ENCODE measurements at places on chromosomes 11 and 22.

- no peak for DNase-seq
Measured at GRCh38 chr11:72441752-72442207, 7.4 kb upstream of the CLPB start.

- no peak for DNase-seq
Measured at GRCh38 chr11:47186700-47187695, 764 bp upstream of the PACSIN3 start.

GRCh38 chr11:119907122-119907851 lies 178.3 kb upstream of the NECTIN1 start:
- DNase-seq = no peak

- peak; percentile 14 for DNase-seq
Measured at GRCh38 chr11:17991783-17992433, 20.9 kb downstream of the SERGEF start.

GRCh38 chr22:23305321-23305910 lies 125.1 kb downstream of the BCR start:
- DNase-seq = no peak

DNA sequence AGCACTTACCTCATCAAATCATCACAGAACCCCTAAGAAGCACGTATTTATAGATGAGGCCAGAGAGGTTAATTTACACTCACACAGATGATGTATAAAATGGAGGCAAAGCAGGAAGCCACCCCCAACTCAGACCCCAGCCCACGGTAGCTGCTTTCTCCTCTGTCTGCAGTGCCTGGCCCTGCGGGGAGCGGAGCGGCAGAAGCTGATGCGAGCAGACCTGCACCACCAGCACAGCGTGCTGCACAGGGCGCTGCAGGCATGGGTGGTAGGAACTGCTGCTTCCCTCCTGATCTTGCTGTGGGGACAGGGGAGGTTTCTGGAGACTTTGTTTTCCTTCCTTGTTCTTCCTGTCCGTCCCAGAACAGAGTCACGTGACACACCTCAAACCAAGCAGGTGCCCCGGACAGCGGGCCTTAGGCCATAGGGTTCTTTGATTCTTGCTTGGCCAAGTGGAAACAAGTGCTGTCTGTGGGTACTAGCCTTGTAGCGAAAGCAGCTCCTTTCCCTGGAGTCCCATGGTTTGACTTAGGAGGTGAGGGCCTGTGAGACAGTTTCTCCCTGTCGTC lies 57.8 kb downstream of the PISD start:
- DNase-seq = peak; percentile 6

- no peak for DNase-seq
Measured at GRCh38 chr11:106608677-106609076, 409.6 kb downstream of the GUCY1A2 start.

DNA sequence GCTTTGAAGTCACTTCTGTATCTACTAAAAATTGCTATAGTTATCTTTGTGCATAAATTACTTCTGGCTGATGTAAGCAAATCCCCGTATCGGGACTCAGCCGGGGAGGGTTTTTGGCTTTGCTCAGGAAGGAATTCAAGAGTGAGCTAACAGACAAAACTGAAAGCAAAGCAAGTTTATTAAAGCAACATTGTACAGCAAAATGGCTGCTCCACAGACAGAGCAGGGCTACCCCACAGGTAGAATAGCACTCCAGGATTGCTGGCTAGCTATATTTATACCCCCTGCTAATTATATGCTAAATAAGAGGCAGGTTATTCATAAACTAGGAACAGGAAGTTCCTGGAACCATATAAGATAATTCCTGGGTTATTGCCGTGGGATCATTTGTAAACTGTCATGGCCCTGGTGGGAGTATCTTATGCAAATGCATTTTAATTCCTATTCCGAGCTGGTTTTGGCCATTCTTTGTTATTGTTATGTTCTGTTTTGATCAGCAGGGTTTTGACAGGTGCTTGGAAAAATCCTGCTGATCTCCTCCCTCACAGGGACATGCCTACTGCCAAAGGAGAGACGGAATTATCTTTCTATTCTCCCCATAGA lies 15.2 kb downstream of the MIF start:
- no peak for DNase-seq

DNA sequence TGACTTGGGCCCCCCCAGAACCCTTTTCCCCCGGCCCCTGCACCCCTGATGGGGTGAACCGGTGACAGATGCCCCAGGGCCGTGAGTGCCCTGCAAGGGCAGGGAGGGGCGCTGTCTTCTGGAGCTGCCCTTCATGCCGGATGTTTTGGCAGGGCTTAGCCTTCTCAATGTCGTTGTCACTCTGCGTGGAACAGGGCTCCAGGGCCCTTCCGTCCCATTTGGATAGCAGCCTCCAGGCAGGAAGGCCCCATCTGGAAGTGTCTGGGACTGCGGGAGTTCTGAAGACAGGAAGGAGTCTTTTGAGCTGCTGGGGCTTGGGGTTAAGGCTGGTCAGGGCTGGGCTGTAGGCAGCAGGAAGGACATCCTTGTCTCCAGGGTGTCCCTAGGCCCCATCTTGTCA lies 4.6 kb downstream of the FRMD8 start:
- DNase-seq = no peak

- no peak for DNase-seq
Measured at GRCh38 chr11:8327761-8328192, 64.1 kb upstream of the LMO1 start.

DNA sequence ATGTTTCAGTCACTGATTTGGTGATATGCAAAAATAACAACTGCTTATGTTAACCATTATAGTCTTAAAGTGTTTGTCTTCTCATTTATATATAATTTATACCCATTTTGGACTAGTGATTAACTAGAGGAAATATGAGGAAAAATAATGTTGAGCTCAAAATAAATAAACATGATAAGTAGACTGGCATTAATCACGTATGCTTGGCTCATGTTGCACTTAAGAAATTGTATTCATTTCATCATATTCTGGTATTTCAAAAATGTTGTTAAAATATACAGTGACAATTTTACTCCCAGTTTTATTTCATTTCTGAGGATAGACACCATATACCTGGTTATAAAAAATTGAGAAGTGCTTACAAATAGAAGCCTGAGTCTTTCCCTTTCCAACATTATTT lies 3.8 kb upstream of the OR10D3 start:
- DNase-seq = no peak

GRCh38 chr11:57641011-57641807 lies 8.5 kb downstream of the YPEL4 start:
- DNase-seq = no peak

GRCh38 chr11:1171985-1172728 lies 14.4 kb downstream of the MUC5AC start:
- no peak for DNase-seq

- no peak for DNase-seq
Measured at GRCh38 chr11:10611979-10612862, 43.8 kb upstream of the LYVE1 start.

- DNase-seq = no peak
Measured at GRCh38 chr11:40230821-40231220, 1228.6 kb downstream of the LRRC4C start.

DNA sequence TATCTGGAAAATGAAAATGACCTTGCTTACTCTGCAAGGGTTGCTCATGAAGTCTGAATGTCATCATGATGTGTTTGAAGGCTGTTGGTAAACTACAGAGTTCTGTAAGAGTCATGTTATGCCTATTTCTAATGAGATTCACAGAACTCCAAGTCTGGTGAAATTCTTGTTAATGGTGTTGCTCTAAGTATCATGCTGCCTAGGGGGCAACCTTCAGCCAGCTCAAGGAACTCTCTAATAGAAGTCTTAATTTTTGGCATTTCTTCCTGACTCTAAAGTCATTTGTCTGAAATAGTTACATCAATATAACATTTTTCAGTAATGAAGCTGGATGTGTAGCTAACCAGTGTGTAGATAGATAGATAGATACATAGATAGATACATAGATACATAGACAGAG lies 302.8 kb downstream of the FAT3 start:
- no peak for DNase-seq

DNA sequence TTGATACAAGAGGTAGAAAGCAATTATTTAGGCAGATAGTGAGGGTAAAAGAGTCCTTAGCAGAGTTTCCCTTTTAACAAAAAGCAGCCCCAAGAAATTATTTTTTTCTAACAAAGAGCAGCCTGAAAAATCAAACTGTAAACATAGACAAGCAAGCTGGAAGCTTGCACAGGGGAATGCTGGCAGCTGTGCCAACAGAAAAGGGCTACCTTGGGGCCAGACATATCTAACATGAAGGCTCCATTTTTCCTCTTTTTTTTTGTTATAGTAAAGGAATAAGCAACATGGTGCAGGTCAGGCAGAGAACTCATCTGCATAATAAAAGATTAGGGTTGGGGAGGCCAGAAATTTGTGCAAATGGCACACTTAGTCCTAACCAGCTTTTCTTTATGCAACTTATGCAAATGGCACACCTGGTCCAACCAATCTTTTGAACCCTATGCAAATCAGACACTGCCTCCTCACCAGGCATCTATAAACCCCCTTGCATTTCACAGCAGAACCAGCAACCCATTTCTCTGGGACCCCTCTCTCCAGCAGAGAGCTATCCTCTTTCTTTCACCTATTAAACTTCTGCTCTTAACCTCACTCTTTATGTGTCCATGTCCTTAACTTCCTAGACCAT lies 41.8 kb downstream of the PDGFD start:
- DNase-seq = no peak

DNA sequence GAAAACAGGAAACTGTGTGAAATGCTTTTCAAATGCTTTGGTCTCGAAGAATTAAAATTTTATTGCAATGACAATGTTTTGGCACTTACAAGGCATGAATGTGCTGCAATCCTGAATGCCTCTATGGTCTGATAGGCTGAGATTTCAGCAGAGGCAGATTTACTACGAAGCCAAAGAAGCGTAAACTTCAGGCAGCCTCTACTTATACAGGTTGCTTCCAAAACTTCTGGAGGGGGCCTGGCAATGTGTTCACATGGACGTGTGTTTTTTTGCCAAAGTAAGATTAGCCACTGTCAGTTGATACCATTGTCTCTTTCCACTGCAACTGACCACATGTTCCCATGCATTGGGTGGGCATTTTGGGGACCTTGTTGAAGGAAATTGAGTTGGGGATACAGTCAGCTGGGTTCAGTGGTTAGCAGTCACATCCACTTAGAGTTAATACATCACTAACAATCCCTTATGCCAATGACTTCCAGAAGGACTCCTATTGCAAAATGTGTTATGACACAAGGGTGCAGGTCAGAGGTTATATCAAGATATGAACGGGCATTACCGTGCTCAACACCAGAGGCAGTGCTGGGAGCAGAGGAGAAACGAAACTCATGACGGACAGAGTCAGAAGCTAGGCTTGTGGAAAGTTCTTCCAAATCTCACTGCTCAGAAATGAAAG lies 48.8 kb downstream of the ABTB2 start:
- DNase-seq = no peak

- no peak for DNase-seq
Measured at GRCh38 chr11:77351281-77351886, 49.9 kb upstream of the GDPD4 start.

- DNase-seq = no peak
Measured at GRCh38 chr22:49151256-49152126, 676.2 kb downstream of the BRD1 start.

- no peak for DNase-seq
Measured at GRCh38 chr11:70414341-70415100, 16.2 kb downstream of the CTTN start.

- DNase-seq = no peak
Measured at GRCh38 chr11:134632347-134633119, 220.5 kb upstream of the B3GAT1 start.

GRCh38 chr22:17375914-17376614 lies 6.8 kb downstream of the CECR2 start:
- DNase-seq = no peak

Measured in NCI-H2029 (cell line).